ENCODE measurements at places on chromosomes 1 and 21. TPM values are rescaled to one million over a fixed set of nuclear protein-coding genes. Genes with fewer than 3 reads are reported as not detected.

Gene GBP7
- not detected for total RNA-seq

Gene RBM11
- total RNA-seq = 3.8 TPM

Gene ZBTB40
- total RNA-seq = 7.8 TPM

Gene LORICRIN
- not detected for total RNA-seq

DNA sequence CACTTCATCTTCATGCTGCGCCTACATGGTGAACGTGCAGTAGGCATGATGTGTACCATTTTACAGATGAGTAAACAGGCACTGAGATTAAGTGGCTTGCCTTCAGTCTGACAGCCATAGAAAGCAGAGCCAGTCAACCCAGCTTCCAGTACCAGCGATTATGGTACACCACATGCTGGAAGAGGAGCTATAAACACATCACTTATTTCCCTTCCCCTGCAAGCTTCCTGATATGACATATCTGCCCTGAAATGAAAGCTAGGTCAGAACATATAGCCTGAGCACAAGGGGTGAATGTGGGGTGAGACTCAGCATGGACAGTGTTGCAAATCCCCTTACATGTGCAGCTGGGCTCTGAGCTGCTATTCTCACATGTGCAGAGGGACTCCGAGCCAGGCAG lies 33.8 kb upstream of the IL20 start:
- no peak overlapping the region for H3K27ac ChIP-seq
- no peak for DNase-seq
- H3K27me3 ChIP-seq = no peaks in the 10 kb centered on the region
- H3K4me3 ChIP-seq = no peak overlapping the region

DNA sequence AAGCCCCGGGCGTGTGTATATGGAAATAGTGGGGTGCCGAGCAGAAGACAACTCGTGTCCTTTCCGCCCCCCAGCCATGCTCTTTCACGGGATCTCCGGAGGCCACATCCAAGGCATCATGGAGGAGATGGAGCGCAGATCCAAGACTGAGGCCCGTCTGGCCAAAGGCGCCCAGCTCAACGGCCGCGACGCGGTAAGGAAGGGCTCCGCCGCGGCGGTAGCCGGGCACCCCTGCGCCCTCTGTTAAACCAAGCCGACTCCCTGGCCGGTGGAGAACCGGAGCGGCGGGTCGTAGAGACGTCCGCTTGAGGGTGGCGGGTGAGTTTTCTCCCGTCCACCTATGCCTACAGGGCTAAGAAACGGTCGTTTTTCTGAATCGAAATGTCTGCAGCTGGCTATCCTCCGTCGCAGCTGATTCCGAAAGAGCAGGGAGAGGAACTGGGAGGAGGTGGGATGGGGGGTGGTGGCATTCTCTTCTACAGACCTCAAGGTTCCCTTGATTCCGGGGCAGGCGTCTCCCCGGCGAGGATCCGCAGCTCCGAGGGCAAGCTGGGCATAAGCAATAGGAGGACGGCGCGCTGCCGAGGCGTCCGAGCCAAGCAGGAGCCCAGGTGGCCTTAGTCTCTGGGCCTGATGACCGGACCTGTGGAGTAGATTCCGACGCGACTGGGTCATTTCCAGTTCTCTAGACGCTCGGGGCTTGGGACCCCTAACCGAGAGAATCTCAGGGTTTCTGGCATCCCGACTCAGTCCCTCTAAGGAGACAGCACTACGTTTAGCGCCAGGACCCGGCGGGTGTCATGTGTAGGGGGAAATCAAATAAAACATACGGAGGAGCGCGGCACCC lies 856 bp downstream of the LHX9 start:
- peak overlapping the region; percentile 36 for H3K4me3 ChIP-seq
- DNase-seq = no peak
- H3K4me1 ChIP-seq = peaks cover 19% of the 10 kb centered on the region
- H3K27me3 ChIP-seq = peaks cover 29% of the 10 kb centered on the region
- no peaks in the 10 kb centered on the region for H3K36me3 ChIP-seq

- H3K27ac ChIP-seq = no peak overlapping the region
- H3K36me3 ChIP-seq = no peaks in the 10 kb centered on the region
- no peak overlapping the region for H3K4me3 ChIP-seq
- no peaks in the 10 kb centered on the region for H3K27me3 ChIP-seq
Measured at GRCh38 chr1:69827732-69828131, 260.0 kb downstream of the LRRC7 start.

- no peaks in the 10 kb centered on the region for H3K4me1 ChIP-seq
- DNase-seq = no peak
- no peaks in the 10 kb centered on the region for H3K36me3 ChIP-seq
- H3K27ac ChIP-seq = no peak overlapping the region
- no peak overlapping the region for H3K4me3 ChIP-seq
- H3K27me3 ChIP-seq = no peaks in the 10 kb centered on the region
Measured at GRCh38 chr1:18278946-18279345, 171.3 kb downstream of the IGSF21 start.

- DNase-seq = no peak
- peaks cover 10% of the 10 kb centered on the region for H3K27me3 ChIP-seq
Measured at GRCh38 chr1:34306568-34306967, 129.9 kb downstream of the C1orf94 start.

DNA sequence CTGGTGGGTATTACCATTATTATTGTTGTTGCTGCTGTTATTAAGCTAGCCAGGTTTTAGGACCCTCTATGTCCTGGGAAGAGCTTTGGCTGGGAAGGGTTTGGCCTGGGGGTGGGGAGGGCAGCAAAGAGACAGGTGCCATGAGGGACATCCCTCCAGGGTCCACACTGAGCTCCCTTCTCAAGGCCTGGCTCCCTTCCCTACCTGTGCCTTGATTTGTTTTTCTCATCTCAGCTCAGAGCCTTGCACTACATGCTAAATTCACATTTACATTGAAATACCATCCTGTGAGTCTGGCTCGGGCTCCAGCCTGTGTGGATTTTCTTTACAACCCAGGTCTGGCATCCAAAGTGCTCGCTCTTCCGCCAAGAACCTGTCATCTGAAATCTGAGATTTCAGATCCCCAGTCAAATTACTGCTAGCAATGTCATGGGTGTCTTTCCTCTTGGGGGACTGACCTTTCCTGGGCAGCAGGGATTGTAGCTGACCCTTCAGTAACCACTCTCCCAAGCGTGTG lies 536.3 kb downstream of the PTPRU start:
- H3K27ac ChIP-seq = no peak overlapping the region
- no peak overlapping the region for H3K4me3 ChIP-seq
- H3K27me3 ChIP-seq = no peaks in the 10 kb centered on the region
- no peak for DNase-seq
- H3K4me1 ChIP-seq = no peaks in the 10 kb centered on the region
- no peaks in the 10 kb centered on the region for H3K36me3 ChIP-seq

GRCh38 chr1:179516976-179517705 lies 58.6 kb downstream of the NPHS2 start:
- H3K36me3 ChIP-seq = no peaks in the 10 kb centered on the region
- H3K4me3 ChIP-seq = no peak overlapping the region
- H3K27me3 ChIP-seq = no peaks in the 10 kb centered on the region

- H3K4me3 ChIP-seq = no peak overlapping the region
- no peaks in the 10 kb centered on the region for H3K27me3 ChIP-seq
- no peaks in the 10 kb centered on the region for H3K4me1 ChIP-seq
- peak overlapping the region; percentile 36 for H3K27ac ChIP-seq
Measured at GRCh38 chr1:58922302-58923089, 138.6 kb upstream of the JUN start.

DNA sequence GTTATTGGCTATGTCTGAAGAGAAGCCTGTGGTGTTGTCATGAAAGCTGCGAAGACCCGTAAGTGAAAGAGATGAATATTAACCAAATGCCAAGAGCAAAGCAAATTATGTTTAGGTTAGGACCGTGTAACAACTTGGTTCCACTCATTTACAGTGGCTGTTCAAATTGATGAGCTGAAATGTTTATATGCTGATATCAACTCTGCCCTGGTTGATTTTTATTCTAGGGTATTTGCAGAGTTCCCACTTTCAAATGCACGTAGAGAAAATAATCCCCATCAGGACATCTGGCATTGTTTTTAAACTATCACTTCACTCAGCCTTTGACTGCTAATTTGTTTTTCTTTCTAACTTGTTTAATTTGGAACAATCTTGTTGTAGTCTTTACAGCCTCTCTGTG lies 581.6 kb upstream of the ADAMTS5 start:
- H3K4me1 ChIP-seq = no peaks in the 10 kb centered on the region
- no peak for DNase-seq
- H3K36me3 ChIP-seq = no peaks in the 10 kb centered on the region
- no peak overlapping the region for H3K4me3 ChIP-seq

DNA sequence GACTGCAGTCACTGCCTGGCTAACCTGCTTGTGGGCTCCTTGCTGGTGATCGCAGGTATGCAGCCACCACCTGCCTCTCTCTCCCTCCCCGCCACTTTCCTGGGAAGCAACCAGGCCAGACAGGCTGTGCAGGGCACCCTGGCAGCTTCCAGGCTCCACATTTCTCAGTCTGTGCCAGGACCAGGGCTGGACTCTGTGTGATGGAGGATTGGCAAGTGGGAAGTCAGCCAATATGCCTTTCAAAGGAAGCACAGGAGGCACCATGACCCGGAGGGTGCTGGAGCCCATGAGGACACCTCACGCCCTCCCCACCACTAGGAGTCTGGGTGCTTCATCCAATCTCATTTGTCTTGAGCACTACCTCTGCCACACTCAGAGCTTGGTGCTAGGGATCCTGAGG lies 15.8 kb upstream of the DISP3 start:
- no peak overlapping the region for H3K4me3 ChIP-seq
- no peaks in the 10 kb centered on the region for H3K36me3 ChIP-seq
- H3K27ac ChIP-seq = no peak overlapping the region
- no peak for DNase-seq

Data from esophagus squamous epithelium (tissue), 5 donors.